ENCODE measurements at places on chromosomes 5 and 9. TPM values are rescaled to one million over a fixed set of nuclear protein-coding genes. Genes with fewer than 3 reads are reported as not detected.

The SPATA31C1 gene
- polyA plus RNA-seq = not detected

The PCDHAC2 gene
- polyA plus RNA-seq = not detected

The PCDHGB6 gene
- polyA plus RNA-seq = 0.22 TPM

The FOXD4L3 gene
- not detected for polyA plus RNA-seq

The SPIN1 gene
- polyA plus RNA-seq = 14.0 TPM

The PCDHB13 gene
- not detected for polyA plus RNA-seq

The GFI1B gene
- 0.63 TPM for polyA plus RNA-seq

The STPG3 gene
- polyA plus RNA-seq = not detected

The SPAAR gene
- not detected for polyA plus RNA-seq

The SLC6A7 gene
- polyA plus RNA-seq = not detected

The SLC45A2 gene
- polyA plus RNA-seq = not detected

The THBS4 gene
- 0.49 TPM for polyA plus RNA-seq

The ENTPD8 gene
- polyA plus RNA-seq = not detected

The SAPCD2 gene
- 0.69 TPM for polyA plus RNA-seq

The CDH9 gene
- polyA plus RNA-seq = not detected

The NEUROG1 gene
- not detected for polyA plus RNA-seq
